ENCODE measurements at places on chromosomes 1 and 21.

DNA sequence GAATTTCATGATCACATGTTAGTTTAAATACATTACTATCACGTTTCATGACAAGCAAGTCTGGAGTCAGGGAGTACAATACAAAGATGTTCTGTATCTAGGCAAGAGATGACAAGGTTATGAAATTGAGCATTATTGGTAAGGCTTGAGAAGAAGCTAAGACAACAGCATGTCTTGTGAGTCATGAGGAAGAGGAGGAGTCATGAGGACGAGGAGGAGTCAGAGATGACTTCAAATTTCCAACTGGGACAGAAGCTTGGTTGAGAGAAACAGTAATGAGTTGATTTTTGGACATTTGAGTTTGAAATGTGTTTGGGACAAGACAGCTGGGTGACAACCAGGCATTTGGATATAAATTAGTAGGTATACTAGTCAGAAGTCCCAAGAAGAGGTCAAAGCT, 4.3 kb upstream of the UBE2U start:
- no peak for DNase-seq

GRCh38 chr1:34792868-34793727, at the start of gene GJA4:
Gene GJA4 (plus strand): TSS chr1:34792999. CDS start chr1:34794214, 1,215 bp downstream.
- no peak for DNase-seq

GRCh38 chr1:211734791-211735190, 59.4 kb upstream of the NEK2 start:
- DNase-seq, result no peak

DNA sequence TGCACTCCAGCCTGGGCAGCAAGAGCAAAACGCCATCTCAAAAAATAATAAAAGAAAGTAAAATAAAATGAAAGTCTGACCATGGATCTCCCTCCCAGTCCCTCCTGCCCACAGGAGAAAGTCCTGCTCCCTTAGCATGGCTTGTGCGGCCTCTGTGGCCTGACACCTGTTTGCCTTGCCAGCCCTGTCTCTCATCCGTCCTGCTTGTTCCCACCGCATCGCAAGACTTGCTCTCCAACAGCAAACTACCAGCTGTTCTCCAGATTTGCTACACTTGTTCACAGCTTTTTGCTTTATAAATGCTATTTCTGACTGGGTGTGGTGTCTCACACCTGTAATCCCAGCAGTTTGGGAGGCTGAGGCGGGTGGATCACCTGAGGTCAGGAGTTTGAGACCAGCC, 2.7 kb downstream of the ETV3L start:
- DNase-seq, result no peak

DNA sequence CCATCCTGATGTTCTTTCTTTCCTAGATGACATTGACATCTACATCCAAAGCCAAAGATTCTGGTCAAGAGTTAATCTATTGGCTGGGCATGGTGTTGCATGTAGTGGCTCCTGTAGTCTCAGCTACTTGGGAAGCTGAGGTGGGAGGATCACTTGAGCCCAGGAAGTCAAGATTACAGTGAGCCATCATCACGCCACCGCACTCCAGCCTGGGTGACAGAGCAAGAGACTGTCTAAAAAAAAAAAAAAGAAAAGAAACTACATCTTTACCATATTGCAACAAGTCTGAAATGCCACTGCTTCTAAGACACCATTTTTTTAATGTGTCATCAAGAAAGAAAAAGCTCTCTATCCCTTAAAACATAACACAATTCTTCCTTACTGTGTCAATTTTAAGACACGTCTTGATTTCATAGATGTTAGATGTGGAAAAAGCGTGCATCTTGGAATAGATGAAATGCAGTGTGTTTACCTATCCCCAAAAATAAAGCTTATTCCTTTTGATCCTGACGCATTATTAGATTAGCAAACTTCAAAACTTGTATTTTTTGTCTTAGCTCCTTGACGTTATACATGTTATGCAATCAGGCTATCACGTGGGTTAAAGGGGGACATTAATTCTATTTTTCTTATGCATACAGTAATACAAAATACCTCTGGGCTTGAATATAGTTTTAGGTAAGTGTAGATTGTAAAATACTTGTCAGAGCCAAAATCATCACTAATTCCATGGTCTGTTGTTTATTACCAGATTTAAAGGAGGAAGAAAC, 46.3 kb downstream of the ELAPOR1 start:
- no peak for DNase-seq

GRCh38 chr1:239293350-239294110, 92.8 kb upstream of the CHRM3 start:
- DNase-seq, result no peak

DNA sequence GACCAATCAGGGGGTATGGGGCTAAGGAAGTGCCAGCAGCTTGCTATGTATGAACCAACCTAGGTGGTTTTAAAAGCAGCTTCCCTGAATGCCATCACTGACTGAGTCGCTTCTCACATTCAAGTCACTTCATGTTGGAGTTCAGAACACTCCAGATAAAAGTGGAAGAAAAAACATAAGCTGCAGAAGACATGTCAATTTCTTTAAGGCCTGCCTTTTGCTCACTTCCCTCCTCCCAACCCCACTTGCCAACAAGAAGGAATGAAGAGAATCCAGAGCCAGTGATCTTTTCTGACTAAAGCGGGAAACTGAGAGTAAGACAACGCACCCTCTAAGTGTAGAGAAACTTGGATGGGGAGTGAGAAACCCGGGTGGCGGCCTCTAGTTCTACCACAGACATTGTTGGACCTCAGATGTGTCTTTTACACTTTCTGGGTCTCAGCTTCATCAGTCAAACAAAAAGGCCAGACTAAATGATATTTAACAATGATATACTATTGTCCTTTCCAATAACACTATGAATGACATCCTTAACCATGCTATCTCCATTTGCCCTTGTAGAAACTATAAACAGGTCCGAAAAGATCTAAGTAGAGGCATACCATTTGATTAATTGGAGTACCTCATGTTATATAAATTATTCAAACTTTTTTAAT, 54.1 kb downstream of the LUZP1 start:
- DNase-seq, result no peak

GRCh38 chr1:215872658-215873057, 305.6 kb downstream of the KCTD3 start:
- DNase-seq, result no peak

DNA sequence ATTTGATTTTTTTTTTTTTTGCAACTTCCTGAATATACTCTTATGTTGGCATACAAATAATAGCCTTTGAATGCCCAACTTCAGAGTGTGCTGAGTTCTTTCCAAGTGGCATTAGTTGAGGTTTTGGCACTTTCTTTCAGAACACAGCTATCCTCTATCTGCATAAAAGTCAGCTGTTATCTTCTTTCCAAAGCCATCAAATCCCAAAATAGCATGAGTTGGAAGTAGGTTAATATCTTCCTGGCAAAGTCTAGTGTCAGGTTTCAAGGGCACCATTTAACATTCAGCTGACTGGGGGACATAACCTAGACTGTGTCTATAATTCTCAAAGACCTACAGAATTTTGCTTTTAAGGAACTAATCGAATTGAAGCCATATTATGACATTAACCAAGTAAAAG, 223.9 kb downstream of the PLPP3 start:
- no peak for DNase-seq
